Karpas-422 (cell line): ENCODE measurements at places on chromosomes 1 and 21.

DNA sequence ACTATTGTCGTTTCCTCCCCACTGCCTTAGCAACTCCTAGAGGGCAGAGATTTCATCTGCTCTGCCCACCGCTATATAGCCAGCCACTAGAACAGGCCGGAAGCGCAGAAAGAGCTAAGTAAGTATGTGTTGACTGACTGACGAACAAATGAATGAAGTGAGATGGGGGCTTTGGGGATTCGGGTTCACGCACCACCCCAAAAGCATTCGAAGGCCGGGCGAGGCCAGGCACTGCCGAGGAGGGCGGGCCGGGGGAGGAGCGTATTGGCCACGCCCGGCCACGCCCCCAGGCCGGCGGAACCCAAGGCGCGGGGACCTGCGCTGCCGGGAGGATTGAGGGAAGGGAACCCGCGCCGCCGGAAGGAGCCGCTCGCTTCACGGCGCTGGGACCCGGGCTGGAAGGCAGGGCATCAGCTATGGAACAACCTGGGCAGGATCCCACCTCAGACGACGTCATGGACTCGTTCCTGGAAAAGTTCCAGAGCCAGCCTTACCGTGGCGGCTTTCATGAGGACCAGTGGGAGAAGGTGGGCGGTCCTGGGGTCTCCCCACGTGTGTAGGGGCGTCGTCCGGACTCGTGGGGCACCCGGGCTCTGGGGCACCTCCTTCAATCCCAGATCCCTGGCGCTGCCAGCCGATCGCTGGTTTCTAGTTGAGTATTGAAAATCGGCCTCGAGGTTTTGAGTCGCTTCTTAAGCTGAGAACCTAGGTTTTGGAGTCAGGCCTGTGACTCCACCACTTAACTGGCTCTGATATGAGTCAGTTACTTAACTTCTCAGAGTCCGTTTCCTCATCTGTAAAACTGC lies at the start of gene TTC4:
TTC4 (plus strand) TSS at position 369 of the 806 bp plus-strand sequence; CDS start at position 417, 48 bp downstream.
- peak; percentile 95 for DNase-seq

GRCh38 chr1:68594851-68595250 lies 98.0 kb upstream of the DEPDC1 start:
- no peak for DNase-seq

DNA sequence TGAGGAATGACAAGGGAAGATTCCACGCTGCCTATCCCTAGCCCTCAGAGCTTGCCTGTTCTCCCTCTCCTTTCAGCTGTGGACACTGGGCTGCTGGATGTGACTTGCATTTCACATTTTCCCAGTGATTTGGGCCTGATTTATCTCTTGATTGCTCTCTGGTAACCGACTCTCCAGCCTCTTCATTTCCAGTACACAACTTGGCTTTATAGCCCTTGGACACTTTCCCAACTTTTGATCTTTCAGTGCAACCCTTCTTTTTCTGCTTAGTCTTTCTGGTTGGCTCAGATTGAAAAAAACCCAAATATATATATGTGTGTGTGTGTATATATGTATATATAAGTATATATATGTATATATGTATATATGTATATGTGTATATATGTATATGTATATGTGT lies 138.3 kb downstream of the RYR2 start:
- no peak for DNase-seq

DNA sequence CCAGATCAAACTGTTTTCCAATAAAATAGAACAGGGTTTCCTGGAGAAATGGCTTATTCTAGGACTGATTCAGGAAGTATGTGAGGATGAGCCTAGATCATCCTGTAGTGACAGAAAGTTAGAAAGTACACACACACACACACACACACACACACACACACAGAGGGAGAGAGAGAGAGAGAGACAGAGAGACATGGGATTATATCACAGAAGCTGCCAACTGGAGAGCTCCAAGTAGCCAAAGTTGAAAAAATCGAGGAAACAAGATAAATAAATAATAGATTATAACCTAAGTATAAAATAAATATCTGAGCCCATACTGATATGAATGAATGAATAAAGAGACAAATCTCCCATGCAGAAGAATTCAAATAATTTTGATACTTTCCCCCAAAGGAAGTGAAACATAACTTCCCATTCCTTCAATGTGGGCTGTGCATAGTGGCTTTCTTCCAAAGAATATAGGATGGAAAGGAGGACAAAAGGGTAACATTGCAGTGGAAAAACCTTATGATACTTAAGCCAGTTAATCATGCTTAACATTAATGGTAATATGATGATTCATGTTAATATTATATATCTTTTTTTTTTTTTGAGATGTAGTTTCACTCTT lies 171.6 kb downstream of the NTPCR start:
- DNase-seq: no peak

- DNase-seq: peak; percentile 76
These were observed 57.4 kb downstream of the PTPRC start for GRCh38 chr1:198696211-198696610.
